ENCODE measurements at places on chromosomes 12 and 14. TPM values are rescaled to one million over a fixed set of nuclear protein-coding genes. Genes with fewer than 3 reads are reported as not detected.

GRCh38 chr12:104565606-104566243 lies 109.0 kb downstream of the CHST11 start:
- no peaks in the 10 kb centered on the region for H3K36me3 ChIP-seq
- no peaks in the 10 kb centered on the region for H3K27me3 ChIP-seq
- peaks cover 32% of the 10 kb centered on the region for H3K4me1 ChIP-seq
- no peak for DNase-seq
- H3K4me3 ChIP-seq, result no peak overlapping the region
- no peak overlapping the region for H3K27ac ChIP-seq

GRCh38 chr14:59240356-59240755 lies 51.9 kb downstream of the DAAM1 start:
- H3K27ac ChIP-seq, result no peak overlapping the region
- DNase-seq, result no peak
- H3K36me3 ChIP-seq, result no peaks in the 10 kb centered on the region
- no peaks in the 10 kb centered on the region for H3K27me3 ChIP-seq
- H3K4me3 ChIP-seq, result no peak overlapping the region

- H3K36me3 ChIP-seq, result no peaks in the 10 kb centered on the region
- no peaks in the 10 kb centered on the region for H3K27me3 ChIP-seq
- H3K4me3 ChIP-seq, result no peak overlapping the region
- DNase-seq, result no peak
Measured at GRCh38 chr14:79225815-79226214, 985.5 kb downstream of the DIO2 start.

GRCh38 chr12:63075376-63076060 lies 75.5 kb downstream of the AVPR1A start:
- DNase-seq, result no peak
- H3K27ac ChIP-seq, result no peak overlapping the region
- no peaks in the 10 kb centered on the region for H3K27me3 ChIP-seq
- H3K4me1 ChIP-seq, result no peaks in the 10 kb centered on the region

DNA sequence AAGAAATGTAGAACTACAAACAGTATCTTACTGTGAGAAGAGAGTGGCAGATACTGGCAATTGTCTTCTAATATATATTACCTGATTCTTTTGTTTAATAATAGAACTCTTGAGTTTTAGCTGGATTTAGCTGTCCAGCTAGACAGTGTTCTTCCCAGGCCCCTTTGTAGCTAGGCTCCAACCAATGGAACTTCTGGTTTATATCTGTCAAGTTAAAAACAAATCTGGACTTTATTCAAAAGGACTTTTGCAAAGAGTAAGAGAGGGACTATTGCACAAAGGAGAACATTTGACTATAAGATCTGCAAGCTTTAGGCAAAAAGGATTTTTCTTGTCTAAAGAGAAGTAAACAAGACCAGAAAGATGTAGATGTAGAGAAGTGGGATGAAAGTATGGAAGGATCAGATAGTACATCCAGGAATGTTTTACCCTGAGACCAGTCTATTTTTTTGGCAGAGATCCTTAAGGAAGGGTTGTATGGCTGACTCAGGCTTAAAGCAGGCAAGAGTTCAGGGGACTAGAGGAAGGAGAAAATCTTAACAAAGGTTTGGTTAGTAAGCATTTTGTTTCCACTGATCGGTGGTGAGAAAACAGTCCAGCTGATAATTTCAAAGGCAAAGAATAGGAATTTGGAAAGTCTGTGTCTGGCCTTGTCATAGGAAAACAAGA lies 111.1 kb upstream of the PLEKHA5 start:
- DNase-seq, result no peak
- H3K27ac ChIP-seq, result no peak overlapping the region
- no peaks in the 10 kb centered on the region for H3K36me3 ChIP-seq
- no peaks in the 10 kb centered on the region for H3K27me3 ChIP-seq
- H3K4me1 ChIP-seq, result no peaks in the 10 kb centered on the region
- H3K4me3 ChIP-seq, result no peak overlapping the region

- H3K36me3 ChIP-seq, result no peaks in the 10 kb centered on the region
- peak overlapping the region; percentile 0 for H3K4me3 ChIP-seq
- H3K4me1 ChIP-seq, result peaks cover 72% of the 10 kb centered on the region
- H3K27me3 ChIP-seq, result no peaks in the 10 kb centered on the region
- no peak for DNase-seq
Measured at GRCh38 chr12:92404259-92404894, 258.7 kb upstream of the BTG1 start.

Gene RNU7-1
- not detected for total RNA-seq

Gene ANO4
- total RNA-seq, result not detected

Gene CCDC59
- total RNA-seq, result 150 TPM

Gene RPL36AL
- 408 TPM for total RNA-seq

GRCh38 chr14:68785534-68786490 lies 7.1 kb downstream of the ZFP36L1 start:
- no peak overlapping the region for H3K4me3 ChIP-seq
- H3K4me1 ChIP-seq, result peaks cover 68% of the 10 kb centered on the region
- peak overlapping the region; percentile 44 for H3K27ac ChIP-seq
- H3K36me3 ChIP-seq, result peaks cover 13% of the 10 kb centered on the region
- H3K27me3 ChIP-seq, result no peaks in the 10 kb centered on the region

DNA sequence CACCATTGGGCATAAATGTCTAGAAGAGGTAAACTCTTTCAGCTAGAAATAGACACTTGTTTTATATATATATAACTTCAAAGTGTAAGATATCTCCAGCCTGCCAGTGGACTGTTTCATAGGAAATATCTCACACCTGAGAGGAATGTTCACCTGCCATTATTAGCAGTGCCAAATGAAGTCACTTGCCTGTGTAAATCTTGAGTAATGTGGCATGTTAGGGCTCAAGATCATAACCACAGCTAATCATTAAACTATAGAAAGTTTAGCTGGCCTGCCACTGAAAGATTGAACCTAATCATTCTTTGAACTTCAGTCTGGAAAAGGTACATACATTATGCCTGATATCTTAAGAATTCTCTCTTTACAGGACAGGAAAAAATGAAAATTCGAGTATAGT lies 25.5 kb upstream of the KCNJ8 start:
- DNase-seq, result no peak
- H3K27me3 ChIP-seq, result no peaks in the 10 kb centered on the region
- H3K27ac ChIP-seq, result no peak overlapping the region
- no peaks in the 10 kb centered on the region for H3K4me1 ChIP-seq
- no peaks in the 10 kb centered on the region for H3K36me3 ChIP-seq

- H3K27me3 ChIP-seq, result no peaks in the 10 kb centered on the region
- peak overlapping the region; percentile 63 for H3K4me3 ChIP-seq
- peaks cover 10% of the 10 kb centered on the region for H3K4me1 ChIP-seq
- DNase-seq, result no peak
- H3K36me3 ChIP-seq, result no peaks in the 10 kb centered on the region
Measured at GRCh38 chr14:21309238-21309636, 29.4 kb downstream of the RPGRIP1 start.

Gene PIK3C2G
- total RNA-seq, result not detected

Gene TAS2R10
- total RNA-seq, result 0.37 TPM

DNA sequence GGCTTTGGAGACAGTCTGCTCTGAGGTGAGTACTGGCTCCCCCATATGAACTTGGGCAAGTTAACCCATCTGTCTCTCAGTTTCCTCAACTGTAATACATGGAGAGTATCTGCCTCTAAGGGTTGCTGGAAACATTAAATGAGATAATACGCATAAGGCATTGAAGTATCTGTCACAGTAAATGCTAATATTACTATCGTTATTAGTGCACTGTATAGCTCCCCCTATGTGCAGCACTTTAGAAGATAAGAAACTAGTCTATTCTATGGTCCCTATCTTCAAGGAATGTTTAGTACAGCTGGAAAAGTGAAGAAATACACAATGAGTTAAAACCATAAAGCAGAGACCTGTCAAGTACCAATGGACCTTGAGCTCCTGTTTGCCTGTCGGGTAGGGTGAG lies 51.7 kb upstream of the CFL2 start:
- H3K27me3 ChIP-seq, result no peaks in the 10 kb centered on the region
- no peak overlapping the region for H3K27ac ChIP-seq
- peaks cover 24% of the 10 kb centered on the region for H3K36me3 ChIP-seq

DNA sequence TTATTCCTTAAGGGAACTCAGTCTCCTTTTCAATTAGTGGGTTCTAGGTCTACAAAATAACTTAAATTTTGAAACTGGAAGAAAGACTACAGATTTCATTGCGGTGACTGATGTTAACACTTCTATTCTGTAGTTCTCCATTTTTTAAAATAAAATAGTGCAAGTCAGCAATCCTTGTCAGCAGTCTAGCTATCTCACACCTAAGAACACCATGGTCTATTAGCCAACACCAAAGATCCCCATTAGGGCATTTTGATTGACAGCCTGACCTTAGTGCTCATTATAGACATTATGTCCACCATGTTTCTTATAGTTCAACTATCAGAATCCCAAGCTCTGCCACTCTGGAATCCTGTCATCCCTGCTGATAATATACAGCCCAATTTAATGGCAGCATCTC lies 27.4 kb downstream of the GPR65 start:
- H3K27ac ChIP-seq, result no peak overlapping the region
- no peaks in the 10 kb centered on the region for H3K27me3 ChIP-seq

All from naive thymus-derived CD4-positive, alpha-beta T cell (primary cell).